Esophagus mucosa (tissue), 1 donor: ENCODE measurements at places on chromosomes 16 and 17. TPM values are rescaled to one million over a fixed set of nuclear protein-coding genes. Genes with fewer than 3 reads are reported as not detected.
A peak's percentile ranks its signal among the peaks of the same experiment; 100 is the strongest.

GRCh38 chr17:45729294-45729907 lies 54.7 kb upstream of the CRHR1 start:
- ATAC-seq: no peak

GRCh38 chr17:48586355-48587258 lies 3.4 kb downstream of the HOXB3 start:
- no peak for ATAC-seq

DNA sequence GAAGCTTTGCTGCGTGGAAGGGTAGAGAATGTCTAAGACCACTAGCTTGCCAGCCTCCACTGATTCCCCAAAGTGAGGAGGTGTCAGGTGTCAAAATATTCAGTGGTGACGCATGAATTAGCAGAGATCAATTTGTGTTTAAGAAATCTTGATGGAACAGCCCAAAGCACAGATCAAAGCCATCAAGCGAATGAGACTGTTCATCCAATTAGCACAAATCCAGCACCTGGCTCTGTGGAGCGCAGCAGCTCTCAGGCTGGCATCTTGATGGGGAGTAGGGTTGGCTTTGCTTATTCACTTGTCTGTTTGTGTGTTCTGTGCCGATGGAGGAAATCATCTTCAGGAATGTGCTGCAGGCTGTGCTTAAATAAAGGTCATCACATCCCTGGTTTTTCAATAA lies 456.8 kb upstream of the CCL2 start:
- ATAC-seq: no peak

DNA sequence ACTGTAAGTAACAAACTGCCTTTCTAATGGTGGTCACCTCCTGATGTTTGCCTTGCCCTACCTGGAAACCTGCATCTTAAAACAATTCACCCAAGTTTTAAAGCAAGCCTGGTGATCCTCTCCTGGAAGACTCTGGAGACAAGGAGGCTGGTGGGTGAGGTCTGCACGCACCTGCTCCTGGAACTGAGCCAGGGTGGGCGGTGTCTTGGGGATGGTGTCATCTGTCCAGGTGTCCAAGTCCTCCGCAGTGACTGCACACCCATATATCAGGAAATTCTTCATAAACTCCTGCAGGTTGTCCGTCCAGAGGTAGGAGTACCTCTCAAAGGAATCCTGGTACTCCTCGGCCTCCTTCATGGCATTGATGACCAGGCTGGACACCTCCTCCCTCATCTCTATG lies 44.9 kb downstream of the DNAH17 start:
- ATAC-seq: no peak

GRCh38 chr16:11233727-11234376 lies 22.2 kb downstream of the SOCS1 start:
- no peak for ATAC-seq

Gene TRIM25
- total RNA-seq: 50.6 TPM

Gene SPATA32
- 0.24 TPM for total RNA-seq

Gene TPPP3
- total RNA-seq: 3.7 TPM

DNA sequence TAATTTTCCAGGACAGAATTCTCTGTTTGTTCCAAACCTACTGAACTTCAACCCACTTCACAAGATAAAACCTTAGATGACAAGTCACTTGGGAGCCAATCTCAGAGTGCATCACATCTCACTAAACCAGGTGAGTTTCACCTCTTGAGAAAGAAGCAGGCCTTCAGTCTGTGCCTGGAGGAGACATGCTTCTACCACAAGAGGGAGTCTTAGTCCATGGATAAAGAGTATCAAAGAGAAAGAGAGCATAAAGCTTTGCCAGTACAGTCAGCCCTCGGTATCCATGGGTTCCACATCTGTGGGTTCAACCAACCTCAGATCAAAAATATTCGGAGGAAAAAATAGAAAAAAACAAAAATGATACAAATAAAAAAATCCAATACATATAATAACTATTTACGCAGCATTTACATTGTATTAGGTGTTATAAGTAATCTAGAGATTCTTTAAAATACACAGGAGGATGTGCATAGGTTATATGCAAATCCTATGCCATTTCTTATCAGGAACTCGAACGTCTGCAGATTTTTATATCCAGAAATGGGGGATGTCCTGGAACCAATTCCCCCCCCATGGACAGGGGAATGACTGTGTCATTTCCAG lies 37.7 kb downstream of the DUSP14 start:
- ATAC-seq: peak; percentile 88

Gene CRHR1
- 0.40 TPM for total RNA-seq

DNA sequence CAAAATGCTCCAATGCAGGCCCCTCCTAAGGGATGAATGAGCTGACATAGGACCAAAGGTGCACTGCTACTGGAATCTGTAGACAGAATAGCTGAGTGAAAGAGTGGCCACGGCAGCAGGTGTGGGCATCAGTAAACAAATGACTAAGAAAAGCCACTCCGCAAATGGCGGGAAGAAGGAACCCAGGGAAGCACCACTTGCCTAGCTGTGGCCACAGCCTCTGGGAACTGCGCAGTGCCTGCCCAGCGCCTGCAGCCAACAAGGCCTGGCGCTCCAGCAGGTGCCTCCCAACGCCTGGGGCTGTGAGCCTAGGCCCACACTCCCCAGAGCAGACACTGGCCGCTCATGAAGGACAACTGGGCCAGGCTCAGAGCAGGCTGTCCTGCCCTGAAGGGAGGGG lies 11.8 kb downstream of the PEMT start:
- ATAC-seq: no peak

- no peak for ATAC-seq
Measured at GRCh38 chr16:16108759-16109158, 114.5 kb downstream of the ABCC6 start.

DNA sequence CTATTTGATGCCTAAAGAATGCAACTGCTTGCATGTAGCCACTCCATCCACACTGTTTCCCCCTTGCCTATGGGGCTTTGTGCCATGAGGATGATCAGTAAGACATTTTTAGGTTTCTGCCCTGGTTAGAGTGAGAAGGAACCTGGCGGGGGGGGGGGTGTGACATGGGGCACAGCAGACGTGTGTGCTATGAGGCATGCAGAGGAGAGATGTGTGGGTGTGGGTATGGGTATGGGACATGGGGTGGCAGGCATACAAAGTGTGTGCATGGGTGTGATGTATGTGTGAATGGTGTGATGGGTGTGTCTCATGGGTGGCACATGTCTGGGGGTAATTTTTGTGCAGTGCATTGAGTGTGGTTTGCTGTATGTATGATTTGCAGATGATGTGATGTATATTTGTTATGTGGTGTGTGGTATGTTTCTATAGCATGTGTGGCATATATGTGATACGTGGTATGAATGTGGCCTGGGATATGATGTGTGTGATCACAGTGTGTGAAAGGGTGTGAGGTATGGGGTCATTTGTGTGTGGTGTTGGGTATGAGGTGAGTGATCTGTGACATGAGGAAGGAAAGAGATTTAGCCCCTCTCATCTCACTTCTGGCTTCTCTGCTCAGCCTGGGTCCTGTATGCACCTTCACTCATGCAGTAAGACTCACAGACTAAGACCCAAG lies 14.9 kb downstream of the CCDC182 start:
- ATAC-seq: no peak

- peak; percentile 39 for ATAC-seq
Measured at GRCh38 chr17:38333635-38334295, 10.0 kb downstream of the GPR179 start.

Gene ABCA6
- total RNA-seq: 2.4 TPM

DNA sequence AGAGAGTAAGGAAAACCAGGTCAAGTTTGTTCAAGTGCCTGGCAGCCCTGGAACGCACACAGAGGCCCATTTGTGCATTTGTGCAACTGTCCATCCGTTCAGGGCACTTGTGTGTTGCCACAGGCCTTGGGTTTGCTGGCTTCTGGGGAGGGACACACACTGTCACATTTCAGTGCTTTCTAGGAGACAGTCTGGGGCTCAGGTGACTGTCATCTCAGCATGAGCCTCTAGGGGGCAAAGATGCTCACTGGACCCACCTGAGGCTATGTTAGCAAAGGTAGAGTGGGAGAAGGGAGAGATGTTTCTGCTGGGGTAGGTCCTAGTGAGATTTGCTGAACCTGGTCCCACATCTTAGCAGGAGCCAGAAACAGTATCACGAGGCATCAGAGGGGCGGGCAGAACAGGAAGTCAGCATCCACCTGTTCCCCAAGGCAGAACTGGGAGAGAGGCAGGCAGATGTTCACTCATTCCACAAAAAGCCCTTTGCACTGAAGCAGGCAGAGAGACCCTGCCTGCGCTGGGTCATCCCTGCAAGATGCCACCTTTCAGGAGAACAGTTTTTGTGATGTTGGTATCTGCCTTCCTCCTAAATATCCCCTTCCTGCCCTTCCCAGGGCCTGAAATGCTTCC lies 48.5 kb downstream of the RAI1 start:
- peak; percentile 49 for ATAC-seq

DNA sequence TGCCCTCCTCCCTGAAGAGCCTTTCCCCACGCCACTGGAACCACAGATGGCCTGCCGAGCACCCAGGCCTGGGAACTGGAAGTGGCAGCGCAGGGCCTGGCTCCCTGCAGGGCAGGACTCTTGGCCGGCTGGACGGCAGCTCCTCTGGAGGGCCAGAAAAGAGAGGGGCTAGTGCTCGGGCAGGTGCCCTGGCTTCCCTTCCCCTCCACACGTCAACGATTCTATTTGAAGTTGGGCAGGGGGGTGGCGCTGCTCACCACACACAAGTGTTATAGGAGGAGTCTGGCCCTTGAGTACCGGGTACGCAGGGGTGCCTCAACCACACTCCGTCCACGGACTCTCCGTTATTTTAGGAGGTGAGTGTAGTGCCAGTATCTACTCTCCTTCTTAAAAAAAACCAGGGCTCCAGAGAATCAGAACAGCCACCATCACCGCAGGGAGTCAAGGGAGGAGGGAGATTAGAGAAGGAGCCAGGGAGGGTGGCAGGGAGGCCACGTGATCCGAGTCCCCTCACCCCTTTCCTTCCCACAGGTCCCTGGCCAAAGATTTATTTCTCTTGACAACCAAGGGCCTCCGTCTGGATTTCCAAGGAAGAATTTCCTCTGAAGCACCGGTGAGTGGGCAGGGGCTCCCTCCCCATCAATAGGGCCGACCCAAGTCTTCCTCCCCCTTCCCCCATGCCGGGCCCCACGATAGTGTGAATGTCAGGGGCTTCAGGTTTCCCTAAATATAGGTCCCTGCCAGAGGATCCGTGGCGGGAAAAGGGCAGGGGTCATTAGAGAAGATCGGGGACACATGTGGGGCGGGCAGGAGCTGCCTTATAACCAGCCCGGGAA lies 1.4 kb upstream of the ALDOA start:
- peak; percentile 2 for ATAC-seq

DNA sequence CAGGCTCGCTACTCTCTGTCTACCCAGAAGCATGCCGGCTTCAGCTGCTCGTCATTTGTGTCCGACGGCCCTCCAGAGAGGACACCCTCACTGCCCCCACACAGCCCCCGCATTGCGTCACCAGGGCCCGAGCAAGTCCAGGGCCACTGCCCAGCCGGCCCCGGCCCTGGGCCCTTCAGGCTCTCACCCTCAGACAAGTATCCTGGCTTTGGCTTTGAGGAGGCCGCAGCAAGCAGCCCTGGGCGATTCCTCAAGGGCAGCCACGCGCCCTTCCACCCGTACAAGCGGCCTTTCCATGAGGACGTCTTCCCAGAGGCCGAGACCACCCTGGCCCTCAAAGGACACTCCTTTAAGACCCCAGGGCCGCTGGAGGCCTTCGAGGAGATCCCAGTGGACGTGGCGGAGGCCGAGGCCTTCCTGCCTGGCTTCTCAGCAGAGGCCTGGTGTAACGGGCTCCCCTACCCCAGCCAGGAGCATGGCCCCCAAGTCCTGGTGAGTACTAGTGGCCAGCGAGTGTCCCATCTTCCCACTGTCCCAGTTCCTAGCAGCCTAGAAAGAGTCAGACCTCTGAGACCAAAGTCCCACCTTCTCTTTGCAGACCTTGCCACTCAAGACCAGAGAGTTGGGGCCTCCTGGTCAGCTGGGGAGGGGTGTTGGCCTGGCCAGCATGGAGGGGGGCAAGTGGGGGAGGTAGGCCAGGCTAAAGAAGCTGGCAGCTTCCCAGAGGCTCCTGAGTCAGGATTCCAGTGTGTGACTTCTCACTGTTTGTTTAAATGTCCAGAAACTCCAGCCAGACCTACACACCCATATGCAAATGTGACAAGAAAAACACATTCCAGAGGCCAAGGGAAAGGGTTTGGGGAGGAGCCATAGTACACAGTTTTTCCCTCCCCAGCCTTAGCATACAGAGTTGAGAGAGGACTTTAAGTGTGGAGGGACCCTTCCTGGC lies 18.6 kb downstream of the FOXN1 start:
- ATAC-seq: peak; percentile 60

DNA sequence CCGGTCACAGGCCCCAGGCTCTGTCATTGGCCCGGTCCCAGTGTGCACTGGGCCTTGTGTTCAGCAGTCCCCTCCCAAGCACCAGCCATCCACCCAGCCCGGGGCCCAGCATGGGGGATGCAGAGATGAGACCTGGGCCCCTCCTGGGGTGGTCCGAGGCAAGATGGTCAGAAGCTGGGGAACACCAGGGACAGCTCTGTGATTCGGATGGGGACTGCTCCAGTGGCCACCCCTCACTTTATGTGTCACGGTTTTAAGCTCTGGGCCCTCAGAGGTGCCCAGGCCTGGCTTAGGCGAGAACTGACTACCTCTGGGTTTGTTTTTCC lies 92.0 kb upstream of the PLCG2 start:
- no peak for ATAC-seq

DNA sequence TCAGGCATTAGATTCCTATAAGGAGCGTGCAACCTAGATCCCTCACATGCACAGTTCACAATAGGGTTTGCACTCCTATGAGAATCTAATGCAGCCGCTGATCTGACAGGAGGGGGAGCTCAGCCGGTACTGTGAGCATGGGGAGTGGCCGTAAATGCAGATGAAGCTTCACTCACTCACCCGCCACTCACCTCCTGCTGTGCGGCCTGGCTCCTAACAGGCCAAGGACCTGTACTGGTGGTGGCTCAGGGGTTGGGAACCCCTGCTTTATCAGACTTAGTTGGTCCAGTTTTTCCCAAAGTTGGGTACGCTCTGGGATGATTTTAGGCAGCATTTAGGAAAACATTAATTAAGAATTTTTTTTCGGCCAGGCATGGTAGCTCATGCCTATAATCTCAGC lies 103.8 kb downstream of the MARF1 start:
- ATAC-seq: no peak

DNA sequence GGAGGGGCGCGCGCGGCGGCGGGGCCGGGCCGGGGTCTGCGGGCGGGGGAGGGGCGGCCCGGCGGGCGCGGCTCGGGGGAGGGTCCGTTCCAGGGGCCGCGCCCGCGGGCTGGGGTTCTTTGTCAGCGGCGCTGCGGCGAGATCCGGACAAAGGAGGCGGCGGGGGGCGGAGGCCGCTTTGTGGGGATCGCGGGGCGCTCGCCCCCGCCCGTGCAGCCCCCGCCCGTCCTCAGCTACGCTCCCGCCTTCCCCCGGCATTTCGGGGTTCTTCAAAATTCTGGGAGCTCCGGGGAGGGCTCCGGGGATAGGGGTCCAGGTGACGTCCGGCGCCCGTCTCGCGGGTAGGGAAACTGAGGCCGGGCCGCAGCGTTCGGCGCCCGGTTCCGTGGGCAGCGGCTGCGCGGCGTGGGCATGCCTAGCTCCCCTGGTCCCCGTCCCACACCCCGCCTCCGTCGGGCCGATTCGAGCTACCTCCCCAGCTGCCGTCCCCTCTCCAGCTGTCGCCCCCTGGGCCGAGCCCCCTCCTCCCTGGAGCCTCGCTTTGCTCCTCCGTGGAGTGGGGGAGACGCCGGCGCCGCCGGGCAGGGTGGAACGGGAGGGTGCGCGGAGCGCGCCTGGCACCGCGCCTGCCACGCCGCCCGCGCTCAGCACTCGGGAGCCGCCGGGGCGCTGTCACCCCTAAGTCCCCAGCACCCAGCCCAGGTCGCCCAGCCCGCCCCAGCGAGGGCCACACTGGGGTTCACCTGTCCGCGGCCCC lies 546 bp downstream of the SNN start:
- ATAC-seq: peak; percentile 1

- ATAC-seq: peak; percentile 68
Measured at GRCh38 chr16:67594956-67595355, 32.6 kb downstream of the CTCF start.
